ENCODE measurements at places on chromosomes 7 and 10.

DNA sequence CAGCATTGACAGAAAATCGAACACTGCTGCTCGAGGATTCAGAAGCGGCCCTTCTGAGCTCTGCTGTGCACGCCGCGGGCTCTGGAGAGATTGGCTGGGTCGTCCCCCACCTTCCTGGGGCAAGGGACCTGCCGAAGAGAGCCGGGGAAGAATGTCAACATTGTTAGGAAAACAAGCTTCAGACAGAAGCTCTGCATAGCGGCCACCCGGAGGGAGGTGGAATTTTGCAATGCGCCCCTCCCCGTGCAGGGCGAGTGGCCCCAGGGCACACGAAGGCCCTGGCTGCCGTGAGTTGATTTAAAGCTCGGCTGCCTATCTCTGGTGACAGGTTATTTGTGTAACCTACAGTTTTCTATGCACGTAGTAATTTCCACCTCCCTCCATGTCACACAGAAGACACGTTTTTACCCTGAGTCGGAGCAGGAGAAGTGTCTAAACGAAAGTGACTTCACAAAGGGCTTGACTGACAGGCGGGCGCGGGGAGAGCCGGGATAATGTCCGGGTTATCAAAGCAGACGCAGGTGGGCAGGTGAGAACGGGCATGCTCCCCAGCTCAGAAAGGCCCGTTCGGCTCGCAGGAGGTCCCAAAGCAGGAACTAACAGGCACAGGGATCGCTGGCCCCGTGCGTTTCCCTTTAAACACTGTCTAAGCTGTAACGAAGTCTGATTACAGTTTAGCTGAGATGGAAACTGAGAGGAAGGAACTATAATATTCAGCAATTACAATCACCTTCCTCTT lies 84.6 kb downstream of the PDGFA start:
- no peak for DNase-seq

GRCh38 chr7:30349816-30350215 lies 65.4 kb downstream of the ZNRF2 start:
- DNase-seq = no peak

DNA sequence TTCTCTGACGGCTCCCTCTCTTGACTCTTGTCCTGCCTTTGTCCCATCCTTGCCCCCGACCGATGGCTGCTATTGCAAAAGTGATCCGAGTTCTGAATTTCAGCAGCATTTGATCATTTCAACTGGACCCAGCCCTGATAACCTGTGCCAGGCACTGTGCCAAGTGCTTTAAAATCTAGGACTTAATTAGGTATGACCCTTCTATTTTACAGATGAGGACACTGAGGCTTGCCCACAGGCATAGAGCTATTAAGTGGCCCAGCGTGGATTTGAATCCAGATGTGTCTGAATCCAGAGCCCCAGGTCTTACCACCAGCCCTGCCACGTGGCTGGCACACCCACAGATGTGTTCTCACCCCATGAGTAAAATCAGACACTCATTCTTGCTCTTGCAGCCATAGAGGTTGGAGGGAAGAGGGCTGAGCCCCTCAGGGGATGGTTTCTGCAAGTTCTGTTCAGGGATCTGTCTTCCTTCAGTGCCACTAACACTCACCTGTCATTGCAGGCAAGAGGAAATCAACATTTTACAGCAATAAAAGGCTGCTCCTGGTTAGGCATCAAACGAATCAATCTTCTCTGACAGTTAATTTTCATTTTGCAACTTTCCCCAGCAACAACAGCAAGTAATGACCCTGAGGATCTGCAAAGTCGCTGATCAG lies 101.2 kb downstream of the GRID1 start:
- DNase-seq = peak; percentile 84

- no peak for DNase-seq
Measured at GRCh38 chr10:129045599-129045998, 421.4 kb upstream of the MGMT start.

GRCh38 chr10:26528715-26529393 lies 90.7 kb downstream of the APBB1IP start:
- no peak for DNase-seq

DNA sequence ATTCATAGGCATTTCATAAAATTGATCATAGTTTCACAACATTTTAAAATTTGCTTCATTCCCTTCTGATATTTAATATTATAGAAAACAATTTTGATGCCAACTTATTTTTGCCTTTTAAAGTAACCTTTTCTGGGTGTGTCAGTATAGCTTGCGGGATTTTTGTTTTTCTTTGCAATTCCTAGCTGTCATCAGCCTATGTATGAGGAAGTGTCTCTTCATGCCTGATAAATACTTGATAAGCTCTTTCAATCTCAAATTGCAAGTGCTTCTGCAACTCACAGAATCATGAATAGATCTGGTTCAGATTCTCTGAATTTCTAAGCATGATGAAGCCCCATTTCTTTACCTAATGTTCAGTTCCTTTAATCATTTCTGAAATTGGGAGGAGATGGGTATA lies 28.0 kb upstream of the ARHGAP21 start:
- no peak for DNase-seq

DNA sequence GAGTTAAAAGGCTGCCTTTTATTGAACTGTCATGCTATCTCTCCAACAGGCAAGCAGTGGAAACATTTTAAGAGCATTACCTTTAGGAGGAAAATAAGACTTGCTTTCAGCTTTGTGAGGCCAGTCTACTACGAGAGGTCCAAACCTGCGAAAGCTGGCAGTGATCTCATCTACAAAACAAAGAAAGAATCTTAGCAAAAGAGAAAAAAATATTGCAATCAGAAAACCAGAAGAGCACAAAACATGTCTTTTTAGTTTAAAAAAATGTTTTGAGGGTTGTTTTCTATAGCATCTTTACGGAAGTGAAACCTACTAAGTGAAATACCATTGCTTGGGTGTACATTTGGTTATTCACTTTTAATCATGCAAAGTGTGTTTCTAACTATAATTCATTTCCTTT lies 147.9 kb downstream of the CPEB3 start:
- DNase-seq = no peak

DNA sequence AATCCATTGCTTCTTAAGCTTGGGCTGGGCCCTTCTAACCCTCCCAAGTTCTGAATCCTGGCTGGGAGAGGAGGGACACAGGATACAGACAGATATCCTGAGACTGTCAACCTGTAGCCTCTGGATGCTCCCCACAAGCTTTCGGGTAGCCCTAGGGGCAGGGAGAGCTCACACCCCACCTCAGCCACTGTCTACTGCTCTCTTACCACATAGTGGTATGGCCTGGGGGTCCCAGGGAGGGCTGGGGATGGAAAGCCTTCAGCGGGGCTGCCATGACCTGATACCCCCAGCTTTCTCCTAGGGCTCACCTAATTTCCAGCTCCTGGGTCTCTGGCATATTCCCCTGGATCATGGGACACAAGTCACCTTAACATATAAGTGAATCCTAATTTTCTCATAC lies 25.1 kb downstream of the CRHR2 start:
- DNase-seq = no peak

DNA sequence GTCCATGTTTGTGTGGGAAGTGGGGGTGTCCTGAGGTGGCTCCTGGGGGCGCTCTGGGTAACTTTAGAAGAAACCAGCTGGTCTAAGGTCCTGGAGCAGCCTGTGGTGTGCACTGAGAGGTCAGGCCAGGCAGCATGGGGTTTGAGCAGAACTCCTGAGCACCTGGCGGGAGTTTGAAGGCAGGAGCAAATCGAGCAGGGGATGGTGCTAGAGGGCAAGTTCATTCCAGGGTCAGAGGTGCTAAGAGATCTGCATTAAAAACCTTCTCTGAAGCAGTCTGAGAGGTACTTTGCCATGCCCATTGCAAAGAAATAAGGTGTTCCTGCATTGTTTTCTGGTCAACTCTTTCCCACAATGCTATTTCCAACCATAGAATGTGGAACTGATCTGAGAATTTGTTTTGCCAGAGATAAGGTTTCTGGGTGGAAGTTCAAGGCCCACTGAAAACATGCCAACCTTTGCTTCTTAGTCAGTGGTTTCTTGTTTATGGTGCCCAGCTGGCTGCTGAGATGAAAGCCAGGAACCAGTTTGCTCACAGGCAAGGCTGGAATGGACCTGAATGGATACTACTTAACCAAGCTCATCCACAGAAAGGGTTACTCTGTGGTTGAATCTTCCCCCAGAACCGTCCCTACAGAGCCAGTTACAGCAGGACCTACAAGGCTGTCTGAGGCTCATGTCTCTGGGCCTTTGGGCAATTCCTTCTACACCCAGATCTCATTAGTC lies 136.3 kb upstream of the TMEM72 start:
- no peak for DNase-seq
